HTR-8/SVneo (cell line): ENCODE measurements at places on chromosomes 4 and X.
A peak's percentile ranks its signal among the peaks of the same experiment; 100 is the strongest.

DNA sequence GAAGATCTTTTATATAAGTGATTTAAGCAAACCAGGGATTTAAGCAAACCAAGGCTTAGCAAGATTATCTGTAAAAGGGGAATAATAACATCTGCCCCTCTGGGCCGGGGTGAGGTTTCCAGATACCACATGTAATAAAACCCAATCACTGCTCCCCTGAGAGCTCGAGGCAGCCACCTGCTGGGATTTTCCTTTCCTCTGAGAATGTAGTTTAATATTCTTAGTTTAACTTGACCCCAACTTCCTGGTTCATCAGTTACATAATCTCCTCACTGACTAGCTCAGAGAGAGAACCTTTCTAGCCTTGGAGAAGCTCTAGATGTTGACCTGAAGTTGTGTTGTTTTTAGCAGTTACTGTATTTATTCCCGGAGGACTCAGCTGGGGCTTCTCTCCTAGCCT lies 322.4 kb downstream of the ARHGAP10 start:
- DNase-seq: no peak

DNA sequence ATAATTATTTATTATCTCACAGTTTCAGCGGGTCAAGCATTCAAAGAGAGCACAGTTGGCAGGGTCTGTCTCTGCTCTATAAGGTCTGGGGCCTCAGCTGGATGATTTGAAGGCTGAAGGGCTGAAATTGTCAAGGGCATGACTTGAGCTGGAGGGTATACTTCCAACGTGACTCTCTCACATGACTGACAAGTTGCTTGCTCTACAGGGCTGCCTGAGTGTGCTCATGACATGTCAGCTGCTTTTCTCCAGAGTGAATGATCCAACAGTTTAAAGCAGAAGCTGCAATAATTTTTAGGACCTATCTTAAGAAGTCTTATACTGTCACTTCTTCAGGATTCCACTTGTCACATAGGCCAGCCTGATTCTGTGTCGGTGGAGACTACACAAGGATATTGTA lies 51.2 kb downstream of the TIGD2 start:
- DNase-seq: no peak

DNA sequence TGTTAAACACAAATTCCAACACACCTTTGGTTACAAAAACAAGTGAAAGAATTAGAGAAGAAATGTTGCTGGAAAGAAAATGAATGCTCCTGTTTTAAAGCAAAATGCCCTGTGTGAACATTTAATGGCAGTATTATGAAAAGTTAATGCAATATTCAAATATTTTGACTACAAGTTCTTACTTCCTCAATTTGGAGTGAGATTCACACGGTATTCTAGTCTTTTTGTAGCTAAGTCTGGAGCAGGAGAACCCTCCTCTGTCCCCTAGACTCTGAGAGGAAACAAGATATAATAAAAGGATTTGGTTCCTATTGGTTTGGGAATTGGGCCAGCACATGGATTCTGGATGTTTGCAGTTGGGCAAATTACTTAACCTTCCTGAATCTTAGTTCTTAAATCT lies 12.7 kb downstream of the MAD2L1 start:
- DNase-seq: no peak

DNA sequence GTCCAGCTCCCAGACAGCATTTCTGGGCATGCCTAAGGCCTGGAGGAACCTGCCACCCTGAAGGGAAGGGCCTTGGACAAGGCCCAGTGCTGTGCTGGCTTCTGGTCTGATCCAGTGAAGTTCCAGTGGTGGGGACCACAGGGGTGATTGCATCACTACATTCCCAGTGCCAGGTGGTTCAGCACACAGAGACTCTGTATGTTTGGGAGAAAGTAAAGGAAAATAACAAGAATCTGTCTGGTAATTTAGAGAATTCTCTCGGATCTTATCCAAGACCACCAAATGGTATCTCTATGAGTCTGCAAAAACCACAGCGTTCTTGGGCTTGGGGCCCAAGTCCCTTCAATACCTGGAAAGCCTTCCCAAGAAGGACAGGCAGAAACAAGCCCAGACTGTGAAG lies 131.8 kb upstream of the MAD2L1 start:
- no peak for DNase-seq

- DNase-seq: no peak
Measured at GRCh38 chr4:105710012-105710600, 1.5 kb downstream of the GSTCD start.

- DNase-seq: no peak
Measured at GRCh38 chrX:41518127-41518840, 71.1 kb downstream of the NYX start.

DNA sequence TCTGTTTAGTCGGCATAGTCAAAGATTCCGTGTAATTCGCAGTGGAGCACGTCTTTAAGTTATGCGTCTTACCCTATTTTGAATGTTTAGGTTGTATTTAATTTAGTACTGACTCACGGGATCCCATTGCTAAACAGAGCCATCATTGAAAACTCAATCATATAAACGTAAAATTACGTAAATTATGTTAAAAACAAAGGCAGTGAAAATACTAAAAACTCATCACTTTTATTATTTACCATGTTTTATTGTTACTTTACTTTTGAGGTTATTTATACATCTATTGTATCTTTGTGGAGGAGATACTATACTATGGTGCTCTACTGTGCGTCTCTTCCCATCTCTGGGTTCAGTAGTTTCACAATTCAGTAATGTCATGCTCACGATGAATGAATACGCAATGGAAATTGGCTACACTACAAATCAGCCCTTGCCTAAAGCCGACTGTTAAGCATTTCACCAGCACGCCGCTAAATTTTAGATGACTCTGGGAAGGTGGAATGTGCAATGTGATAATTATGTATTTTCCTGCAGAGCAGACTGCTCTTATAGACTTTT lies 944 bp downstream of the FUNDC2 start:
- DNase-seq: no peak

DNA sequence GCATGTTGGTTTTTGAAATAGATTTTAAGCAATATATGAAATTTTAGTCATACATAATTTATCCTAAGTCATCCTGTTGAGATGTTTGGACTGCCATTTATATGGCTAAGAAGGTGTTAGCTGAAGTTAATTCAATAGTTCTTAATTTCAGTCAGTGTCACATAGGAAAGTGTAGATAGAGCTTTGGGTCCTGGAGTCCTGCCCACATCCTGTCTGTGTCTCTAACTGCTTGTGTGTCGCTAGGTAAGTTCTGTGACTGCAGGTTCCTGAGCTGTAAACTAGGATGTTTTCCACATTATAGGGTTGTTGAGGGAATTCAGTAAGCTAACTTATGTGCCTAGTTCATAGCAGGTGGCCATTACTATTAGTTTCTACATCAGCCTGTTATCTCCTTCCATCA lies 20.7 kb downstream of the OFD1 start:
- no peak for DNase-seq

- DNase-seq: no peak
Measured at GRCh38 chr4:3828546-3828945, 62.4 kb downstream of the ADRA2C start.

DNA sequence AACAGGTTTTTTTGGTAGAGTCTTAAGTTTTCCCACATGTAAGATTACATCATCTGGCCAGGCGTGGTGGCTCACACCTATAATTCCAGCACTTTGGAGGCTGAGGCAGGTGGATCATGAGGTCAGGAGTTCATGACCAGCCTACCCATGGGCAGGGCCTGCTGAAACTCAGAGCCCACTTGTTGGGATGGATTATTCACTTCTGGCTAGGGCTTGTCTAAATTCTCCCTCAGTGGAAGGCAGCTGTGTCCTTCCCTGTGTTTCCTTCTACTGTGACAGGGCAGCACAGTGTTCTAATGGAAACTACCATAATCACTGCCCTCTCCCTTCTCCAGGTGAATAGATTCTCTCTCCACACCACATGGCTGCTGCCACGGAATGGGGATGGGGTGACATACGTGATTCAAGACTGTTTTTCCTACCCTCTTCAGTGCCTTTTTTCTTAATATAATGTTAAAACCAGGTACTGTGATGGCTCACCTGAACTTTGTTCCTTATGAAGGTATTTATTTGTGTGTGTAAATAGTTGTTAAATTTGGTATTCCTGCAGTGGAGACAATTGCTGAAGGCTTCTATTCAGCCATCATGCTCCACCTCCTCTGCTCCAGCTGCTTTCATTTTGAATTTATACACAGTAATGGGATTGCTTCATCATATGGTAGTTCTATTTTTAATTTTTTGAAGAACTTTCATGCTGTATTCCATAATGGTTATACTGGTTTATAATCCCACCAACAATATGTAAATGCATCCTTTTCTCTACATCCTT lies 287.2 kb upstream of the HS3ST1 start:
- no peak for DNase-seq

GRCh38 chr4:153485860-153486259 lies 19.7 kb downstream of the TMEM131L start:
- DNase-seq: no peak

GRCh38 chr4:9904976-9905587 lies 116.2 kb downstream of the SLC2A9 start:
- DNase-seq: no peak

DNA sequence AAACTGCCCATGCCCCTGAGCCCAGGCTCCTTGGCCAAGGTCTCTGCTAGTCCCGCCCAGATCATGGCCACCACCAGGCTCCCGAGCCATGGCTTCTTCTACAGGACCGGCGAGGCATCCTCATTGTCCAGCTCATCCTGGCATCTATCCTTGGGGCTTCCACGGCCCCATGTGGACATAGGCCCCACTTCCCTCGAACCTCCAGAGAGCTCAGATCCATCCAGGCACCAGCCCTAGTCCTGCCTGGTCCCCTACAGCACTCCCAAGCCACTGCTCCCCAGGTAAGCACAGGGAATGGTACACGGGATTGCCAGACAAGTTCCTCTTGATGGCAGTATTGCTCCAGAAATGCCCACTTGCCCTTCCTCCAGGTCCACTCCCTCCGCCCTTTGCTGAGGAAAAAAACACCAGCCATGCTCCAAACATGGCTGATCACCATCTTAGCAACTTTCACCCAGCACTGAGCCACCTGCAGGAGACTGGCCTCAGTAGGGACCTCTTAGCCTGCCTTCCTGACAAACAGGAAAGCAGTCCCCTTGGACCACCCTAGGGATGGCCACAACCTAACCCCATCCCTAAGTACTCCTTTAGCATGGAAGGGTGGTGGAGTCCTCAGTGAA lies 272.1 kb upstream of the AGTR2 start:
- DNase-seq: no peak

DNA sequence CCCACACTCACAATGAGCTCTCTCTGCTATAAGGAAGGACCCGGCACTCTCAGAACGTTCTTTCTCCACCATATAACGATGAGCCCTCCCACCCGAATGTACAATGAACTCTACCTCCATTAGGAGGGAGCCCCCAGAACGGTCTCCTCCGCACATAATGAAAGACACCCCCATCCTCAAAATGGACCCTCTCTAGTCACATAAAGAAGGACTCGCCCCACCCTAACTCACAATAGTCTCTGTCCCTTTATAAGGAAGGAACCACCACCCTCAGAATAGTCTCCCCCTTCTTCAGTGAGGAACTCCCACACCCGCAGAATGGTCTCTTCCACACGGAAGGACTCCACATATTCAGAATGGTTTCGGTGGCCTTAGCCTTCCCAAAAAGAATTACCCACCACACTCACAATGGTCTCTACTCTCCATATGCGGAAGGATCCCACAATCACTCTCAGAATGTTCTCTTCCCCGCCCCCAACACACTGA lies 477 bp downstream of the SLC35A2 start:
- DNase-seq: no peak

DNA sequence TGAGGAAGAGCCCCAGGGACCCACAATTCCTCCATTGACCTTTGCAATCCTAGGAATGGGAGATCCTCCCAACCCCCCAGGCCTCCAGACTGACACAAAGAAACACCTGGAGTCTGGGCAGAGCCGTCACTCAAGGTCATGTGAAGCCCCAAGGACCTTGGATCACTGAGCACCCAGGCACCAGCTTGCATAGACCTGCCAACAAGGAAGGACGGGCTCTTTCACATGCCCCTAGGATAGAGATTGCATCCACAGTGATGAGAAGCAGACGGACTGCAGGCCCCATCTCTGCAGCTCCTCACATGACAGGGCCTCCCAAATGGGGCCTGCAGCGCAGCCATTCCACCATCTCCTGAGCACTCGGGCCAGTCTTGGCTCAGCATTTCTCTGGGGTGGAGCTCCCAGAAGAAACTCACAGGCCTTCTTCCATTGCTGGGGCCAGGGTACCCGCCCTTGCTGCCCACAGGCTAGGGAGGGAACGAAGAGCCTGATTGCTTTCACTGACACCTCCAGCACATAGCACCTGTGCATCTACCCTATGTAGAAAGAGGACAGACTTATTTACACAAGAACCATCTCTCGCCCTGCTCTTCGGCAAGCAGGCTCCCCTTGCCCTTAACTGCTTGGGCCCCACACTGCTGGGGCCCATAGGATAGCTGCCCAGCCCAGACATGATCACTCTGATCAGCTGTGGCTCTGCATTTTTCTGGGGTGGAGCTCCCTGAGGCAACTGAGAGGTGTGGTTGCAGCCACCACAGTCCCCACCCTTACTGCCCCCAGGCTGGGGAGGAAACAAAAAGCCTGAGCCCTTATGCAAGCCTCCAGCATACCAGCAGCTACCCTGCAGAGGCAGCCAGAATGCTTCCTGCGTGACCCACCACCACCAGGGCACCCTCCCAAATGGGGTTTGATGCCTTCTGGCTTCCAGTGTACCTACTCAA lies 185.7 kb upstream of the ZCCHC13 start:
- DNase-seq: no peak

- no peak for DNase-seq
Measured at GRCh38 chrX:105695451-105695850, 126.9 kb upstream of the NRK start.

DNA sequence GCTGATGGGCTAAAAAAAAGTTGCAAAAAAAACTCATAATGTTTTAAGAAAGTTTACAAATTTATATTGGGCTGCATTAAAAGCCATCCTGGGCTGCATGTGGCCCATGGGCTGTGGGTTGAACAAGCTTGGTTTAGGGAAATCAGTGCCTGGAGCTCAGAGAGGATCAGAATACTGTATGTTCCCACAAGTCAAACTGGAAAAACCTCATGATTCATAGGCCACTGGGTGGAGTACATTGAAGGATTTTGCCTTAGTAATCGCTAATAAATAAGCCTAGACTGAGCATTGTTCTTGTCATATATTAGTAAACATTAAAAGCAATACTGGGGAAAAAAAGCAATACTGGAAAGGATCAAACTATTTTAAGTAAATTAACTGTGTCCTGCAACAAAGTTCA lies 246.3 kb upstream of the TAPT1 start:
- DNase-seq: no peak

GRCh38 chr4:104492183-104492771 lies 2.4 kb downstream of the CXXC4 start:
- no peak for DNase-seq

GRCh38 chr4:40702137-40702799 lies 47.5 kb upstream of the NSUN7 start:
- no peak for DNase-seq

- peak; percentile 51 for DNase-seq
Measured at GRCh38 chr4:20203508-20203907, 48.2 kb upstream of the SLIT2 start.

- no peak for DNase-seq
Measured at GRCh38 chr4:4864443-4864939, 5.0 kb downstream of the MSX1 start.

DNA sequence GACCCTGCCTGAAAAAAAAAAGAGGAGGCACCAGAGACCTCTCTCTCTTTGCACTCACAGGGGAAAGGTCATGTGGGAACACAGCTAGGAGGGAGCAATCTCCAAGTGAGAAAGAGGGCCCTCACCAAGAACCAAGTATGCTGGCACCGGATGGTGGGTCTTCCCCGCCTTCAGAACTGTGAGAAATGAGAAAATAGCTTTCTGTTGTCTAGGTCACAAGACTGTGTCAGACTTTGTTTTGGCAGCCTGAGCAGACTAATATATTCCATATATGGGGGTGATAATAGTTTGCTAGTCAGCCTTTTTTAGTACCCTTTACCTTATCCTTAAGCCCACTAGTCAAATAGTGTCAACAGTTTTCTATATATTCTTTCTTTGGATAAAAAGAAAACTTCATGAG lies 193.0 kb downstream of the TRIML1 start:
- no peak for DNase-seq
